NCI-H187 (cell line): ENCODE measurements at places on chromosomes 11 and 22.

GRCh38 chr22:41940832-41941765 lies 5.9 kb downstream of the CENPM start:
- DNase-seq: no peak

- DNase-seq: no peak
Measured at GRCh38 chr11:134464981-134465730, 53.1 kb upstream of the B3GAT1 start.

GRCh38 chr11:19931141-19931770 lies 218.6 kb downstream of the NAV2 start:
- no peak for DNase-seq

GRCh38 chr11:22559416-22559815 lies 66.2 kb downstream of the FANCF start:
- DNase-seq: no peak

DNA sequence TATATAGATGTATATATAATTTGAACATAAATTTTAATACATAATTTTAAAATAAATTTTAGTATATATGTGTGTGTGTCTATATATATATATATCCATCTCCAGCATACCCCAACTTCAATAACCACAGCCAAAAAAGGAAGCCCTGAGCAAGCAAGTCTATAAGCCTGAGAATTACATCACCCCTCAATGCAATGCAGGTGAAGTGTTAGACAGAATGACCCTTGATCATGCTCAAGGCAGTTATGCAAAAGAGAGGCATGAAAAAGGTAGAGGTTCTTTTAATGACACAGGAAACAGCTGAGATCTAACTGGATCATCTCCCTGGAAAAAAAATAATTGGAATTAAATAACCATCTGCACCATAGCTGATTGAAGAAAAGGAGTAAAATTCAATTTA lies 557.9 kb upstream of the ANO5 start:
- DNase-seq: no peak

GRCh38 chr11:102416976-102417375 lies 35.6 kb downstream of the TMEM123 start:
- DNase-seq: no peak

GRCh38 chr11:61650781-61651571 lies 29.2 kb upstream of the DAGLA start:
- DNase-seq: peak; percentile 23

- DNase-seq: no peak
Measured at GRCh38 chr11:35005141-35005780, 88.8 kb downstream of the PDHX start.

- DNase-seq: no peak
Measured at GRCh38 chr11:8962841-8963240, 1.4 kb downstream of the TMEM9B start.

DNA sequence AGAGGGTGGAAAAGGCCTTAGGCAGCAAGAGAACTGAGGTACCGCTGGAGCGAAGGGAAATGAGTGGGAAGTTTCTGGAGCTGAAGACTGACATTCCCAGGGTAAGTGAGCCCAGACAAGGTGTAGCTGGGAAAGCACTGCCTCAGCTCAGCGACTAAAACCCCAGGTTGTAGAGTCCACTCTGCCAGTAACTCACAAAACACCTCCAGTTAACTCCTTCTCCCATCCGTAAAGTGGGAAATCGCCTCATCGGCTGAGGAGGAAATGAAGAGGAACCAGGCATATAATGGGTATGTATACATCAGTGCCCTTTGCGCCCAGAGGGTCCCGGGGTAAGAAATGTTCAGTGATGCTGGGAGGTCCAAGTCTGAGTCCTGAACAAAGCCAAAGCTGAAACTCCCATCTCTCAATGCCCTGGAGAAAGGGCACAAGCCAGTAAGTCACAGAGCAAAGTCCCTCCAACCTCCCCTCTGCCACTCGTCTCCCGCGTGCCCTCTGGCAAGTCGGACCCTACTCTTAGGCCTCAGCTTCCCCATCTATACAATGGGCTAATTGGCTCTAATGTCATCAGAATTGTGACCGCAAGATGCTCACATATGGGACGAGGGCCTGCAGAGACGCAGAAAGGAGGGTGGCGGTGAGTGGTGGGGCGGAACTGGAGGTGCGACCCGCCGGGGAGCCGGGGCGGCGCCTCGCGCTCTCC lies 588 bp downstream of the VPS37C start:
- DNase-seq: no peak

GRCh38 chr11:60280412-60280811 lies at the start of gene MS4A4A:
TSS of gene MS4A4A (plus strand) at chr11:60280666. CDS start at chr11:60280676, 10 bp downstream.
- no peak for DNase-seq

DNA sequence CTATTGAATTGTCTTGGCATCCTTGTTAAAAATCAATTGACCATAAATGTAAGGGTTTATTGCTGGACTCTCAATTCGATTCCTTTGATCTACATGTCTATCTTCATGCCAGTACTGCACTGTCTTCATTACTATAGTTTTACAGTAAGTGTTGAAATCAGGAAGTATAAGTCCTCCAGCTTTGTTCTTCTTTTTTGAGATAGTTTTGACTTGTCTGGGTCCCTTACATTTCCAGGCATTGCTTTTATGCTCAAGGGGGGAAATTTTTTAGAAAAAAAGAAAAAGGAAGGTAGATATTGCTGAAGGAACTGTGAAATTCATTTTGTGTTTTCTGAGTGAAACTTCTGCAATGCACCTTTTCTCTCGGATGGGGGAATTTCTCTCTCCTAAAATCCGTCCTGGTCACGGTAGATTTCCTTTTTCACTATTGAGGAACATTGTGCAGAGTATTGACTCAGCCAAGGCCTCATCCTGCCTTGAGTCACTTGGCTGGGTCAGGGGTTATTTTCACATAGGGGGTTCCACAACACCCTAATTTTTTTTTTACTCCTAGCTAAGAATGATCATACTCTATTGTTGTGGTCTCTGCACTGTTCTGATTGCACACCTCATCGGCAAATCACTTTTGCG lies 2.8 kb upstream of the ACER3 start:
- no peak for DNase-seq

DNA sequence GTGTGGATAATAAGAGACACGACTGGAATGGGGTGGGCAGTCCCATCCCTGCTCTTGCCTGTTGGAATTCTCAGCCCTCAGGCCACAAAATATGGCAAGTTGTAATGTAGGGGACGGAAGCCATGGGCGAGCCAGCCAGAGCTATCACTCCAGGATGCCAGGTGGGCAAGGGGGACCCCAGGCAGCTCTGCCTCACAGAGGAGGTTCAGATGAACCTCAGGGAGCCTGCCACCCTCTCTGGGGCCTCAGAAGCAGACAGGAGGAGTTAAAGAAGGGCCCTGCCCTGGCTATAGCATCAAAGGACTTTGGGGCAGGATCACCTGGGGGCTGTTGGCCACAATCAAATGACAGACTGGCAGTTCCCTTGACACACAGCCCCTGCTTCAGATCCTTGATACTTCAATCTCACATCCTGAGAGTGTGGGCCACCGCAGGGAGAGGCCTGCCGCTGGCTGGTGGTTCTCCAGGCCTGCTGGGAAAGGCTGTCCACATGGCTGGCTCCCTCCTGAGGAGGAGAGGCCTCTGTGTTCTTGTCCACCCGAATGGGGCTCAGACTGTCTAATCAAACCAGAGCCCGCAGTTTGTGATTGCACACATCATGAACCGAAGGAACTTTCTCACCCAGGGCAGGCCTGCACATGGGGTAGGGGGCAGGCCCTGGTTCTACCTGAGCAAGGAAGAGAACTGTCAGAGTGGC lies 31.4 kb downstream of the IGLL1 start:
- DNase-seq: no peak

DNA sequence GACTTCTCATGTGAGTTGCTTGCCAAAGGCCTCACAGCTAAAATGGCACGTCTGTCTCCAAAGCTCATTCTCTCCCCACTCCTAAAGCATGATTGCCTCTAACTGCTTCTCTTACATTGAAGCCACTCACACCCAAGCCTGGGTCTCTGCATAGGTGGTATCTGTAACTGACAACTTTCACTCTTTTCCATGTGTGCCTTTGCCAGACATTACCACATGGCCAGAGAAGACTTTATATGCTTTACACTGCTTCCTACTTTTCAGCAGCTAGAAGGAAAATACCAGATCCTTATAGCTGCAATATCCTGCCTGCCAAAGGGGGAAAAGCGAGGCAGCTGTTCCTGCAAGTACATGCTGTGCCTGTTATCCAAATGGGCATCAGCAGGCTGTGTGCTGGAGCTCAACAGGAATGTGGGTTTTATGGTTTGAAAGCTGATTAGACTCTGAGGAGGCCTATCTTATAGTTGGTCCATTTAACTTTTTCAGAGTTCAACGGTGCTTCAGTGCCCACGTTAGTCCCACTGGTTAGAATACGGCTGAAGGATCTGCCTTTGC lies 547.1 kb downstream of the RAB38 start:
- DNase-seq: no peak

DNA sequence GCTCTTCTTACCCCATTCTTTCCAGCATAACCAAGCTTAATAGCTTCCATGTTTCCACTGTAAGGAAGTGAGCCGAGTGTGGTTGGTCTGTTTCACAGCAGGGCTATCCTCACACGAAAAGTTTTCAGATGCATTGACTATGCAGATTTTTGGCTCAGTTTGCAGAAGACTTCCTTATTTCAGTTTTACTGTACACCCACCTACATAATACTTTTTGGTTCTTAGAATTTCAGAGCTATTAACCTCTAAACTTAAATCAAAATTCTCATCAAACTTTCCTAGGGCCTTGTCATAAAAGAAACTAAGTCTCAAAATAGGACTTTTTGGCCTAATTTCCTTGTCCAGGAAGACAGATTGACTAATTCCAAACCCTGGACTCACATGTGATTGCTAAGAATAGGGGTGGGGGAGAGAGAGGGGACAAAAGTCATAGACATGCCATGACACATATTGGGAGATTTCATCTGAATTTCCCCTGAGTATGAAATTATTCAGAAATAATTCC lies 7.3 kb upstream of the EHF start:
- no peak for DNase-seq

DNA sequence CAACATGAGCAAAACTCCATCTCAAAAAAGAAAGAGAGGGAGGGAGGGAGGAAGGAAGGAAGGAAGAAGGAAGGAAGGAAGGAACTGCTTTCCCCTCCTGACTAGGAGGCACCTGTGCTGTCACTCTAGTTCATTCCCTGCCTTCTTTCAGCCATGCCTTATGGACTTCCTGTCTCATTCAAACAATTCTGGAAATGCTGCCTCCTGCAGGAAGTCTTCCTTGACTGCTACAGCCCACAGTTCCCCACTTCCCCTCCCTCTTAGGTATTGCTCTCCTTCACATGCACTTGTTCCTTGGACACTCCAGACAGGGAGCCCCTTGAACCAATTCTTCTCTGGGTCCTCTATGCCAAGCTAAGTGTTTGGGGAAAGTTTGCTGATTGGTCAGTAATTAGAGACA lies 31.6 kb upstream of the WNT11 start:
- DNase-seq: no peak

DNA sequence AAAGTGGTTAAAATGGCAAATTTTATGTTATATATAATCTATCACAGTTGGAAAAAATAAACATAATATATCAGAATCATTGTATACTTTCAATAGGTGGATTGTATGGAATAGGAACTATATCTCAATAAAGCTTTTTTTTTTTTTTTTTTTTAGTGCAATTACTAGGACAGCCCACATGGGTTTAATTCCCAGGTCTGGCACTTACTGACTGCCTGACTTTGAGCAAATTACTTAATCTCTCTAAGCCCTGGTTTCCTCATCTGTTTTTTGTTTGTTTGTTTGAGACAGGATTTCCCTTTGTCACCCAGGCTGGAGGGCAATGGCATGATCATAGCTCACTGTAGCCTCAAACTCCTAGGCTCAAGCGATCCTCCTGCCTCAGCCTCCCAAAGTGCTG lies 26.1 kb upstream of the BAIAP2L2 start:
- no peak for DNase-seq

DNA sequence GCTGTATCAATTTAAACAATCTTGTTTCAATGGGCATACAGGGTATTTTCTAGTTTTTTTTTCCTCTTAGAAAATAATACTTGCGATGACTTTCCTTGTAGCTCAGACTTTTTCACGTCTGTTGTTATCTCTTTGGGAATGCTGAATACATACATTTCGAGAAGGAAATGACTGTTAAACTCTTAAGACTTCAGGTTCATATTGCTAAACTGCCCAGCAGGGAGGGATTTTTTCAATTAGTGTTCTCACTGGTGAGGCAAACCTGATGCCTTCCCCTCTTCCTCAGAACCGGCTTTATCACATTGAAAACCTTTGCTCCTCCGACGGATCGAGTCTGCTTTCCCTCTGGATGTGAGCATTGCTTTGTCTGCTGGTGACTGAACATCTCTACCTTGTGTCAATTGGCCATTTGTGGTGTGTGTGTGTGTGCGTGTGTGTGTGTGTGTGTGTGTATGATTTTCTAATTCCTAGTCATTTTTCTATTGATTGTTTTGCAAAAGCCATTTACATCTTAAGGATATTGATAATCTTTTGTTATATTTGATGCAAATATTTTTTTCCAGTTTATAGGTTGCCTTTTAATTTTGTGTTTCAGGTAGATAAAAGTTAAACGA lies 6.6 kb downstream of the NEAT1 start:
- DNase-seq: peak; percentile 18

- DNase-seq: no peak
Measured at GRCh38 chr11:14101388-14101787, 138.9 kb downstream of the SPON1 start.

DNA sequence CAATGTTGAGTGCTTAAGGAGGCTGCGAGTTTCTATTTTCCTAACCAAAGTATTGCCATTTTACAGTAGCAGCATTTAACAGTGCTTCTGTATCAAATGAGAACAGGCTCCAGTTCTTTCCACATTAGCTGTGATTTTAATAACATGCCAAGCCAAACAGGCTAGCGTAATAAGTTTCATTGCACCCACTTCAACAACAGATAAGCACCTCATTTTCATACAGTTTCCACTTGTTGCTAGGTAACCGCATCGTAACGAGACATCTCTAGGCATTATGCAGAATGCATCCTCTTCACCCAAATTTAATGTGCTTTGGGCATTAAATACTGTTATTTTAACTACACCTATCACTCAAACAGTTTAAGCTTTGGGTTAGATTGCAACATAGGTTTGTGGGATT lies 79.0 kb downstream of the CADM1 start:
- no peak for DNase-seq

DNA sequence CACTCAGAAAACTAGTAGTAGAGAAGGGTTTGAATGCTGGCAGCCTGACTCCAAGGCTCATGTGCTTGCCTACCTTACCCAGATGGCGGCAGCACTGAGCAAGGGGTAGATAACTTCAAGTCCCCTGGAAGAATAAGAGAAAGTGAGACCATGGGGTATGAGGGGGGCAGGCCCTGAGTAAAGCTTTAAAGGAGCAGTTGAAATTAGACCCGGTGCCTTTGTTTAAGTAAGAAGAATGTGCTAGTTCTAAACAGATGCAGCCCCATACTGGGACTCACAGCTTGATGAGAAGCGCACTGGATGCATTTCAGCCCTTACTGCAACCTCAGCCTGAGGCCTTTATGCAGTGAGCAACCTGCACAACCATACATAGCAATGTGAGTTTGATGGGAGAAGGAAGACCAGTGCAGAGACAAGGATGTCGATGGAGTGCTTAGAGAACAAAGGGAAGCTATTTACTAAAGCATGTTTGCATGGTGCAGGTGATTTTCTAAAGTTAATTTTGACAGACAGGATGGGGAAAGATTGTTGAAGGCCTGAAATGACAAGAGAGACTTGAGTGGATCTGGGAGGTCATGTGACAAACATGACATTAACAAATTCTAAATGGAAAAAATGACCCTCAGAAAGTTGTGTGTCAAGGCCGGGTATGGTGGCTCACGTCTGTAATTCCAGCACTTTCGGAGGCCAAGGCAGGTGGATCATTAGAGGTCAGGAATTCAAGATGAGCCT lies 27.1 kb upstream of the TMA7B start:
- no peak for DNase-seq

GRCh38 chr22:17269607-17270261 lies 50.5 kb upstream of the ADA2 start:
- no peak for DNase-seq
